CD4-positive, alpha-beta T cell treated with Interleukin-2 at 100 ng/mL for 4 hours (primary cell): ENCODE measurements at places on chromosomes 3 and 15.

DNA sequence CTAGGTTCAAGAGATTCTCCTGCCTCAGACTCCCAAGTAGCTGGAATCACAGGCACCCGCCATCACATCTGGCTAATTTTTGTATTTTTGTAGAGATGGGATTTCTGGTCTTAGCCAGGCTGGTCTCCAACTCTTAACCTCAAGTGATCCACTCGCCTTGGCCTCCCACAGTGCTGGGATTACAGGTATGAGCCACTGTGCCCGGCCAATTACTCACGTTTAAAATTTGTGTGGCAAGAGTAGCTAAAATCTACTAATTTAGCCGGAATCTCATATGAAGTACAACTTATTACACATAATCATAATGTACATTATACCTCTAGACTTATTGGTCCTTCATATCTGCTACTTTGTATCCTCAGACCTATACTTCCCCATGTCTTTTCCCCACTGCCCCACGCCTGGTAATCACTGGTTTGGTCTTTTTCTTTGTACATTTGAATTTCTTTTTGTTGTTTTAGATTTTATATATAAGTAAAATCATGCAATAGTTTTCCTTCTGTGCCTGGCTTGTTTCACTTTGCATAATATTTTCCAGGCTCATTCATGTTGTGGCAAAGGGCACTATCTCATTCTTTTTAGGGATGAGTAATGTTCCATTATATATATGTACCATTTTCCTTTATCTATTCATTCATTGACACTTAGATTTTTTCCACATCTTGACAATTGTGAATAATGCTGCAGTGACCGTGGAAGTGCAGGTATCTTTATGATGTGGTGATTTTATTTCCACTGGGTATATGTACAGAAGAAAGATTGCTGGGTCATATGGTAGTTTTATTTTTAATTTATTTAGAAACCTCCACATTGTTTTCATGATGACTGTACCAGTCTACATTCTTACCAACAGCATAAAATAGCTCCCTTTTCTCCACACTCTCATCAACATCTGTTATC is 605.0 kb upstream of the CBLB start:
- DNase-seq, result no peak

- no peak for DNase-seq
Observed at GRCh38 chr15:29435811-29436210, 166.2 kb upstream of the NSMCE3 start.

GRCh38 chr3:85571835-85572234 is 613.0 kb downstream of the CADM2 start:
- DNase-seq, result no peak

GRCh38 chr15:74727727-74728126 is 2.4 kb upstream of the CYP1A1 start:
- no peak for DNase-seq

GRCh38 chr3:136196064-136196400 is at the start of gene MSL2:
Gene MSL2, minus strand, starts transcription at chr3:136196335. Its CDS starts 1,222 bp downstream, at chr3:136195113.
- no peak for DNase-seq
